MG63 (cell line): ENCODE measurements at places on chromosomes 2 and 18. TPM values are rescaled to one million over a fixed set of nuclear protein-coding genes. Genes with fewer than 3 reads are reported as not detected.

LCLAT1 gene
- 12.0 and 22.1 TPM in 2 replicates for total RNA-seq

SCN1A gene
- not detected in 2 replicates for total RNA-seq

PLEKHH2 gene
- total RNA-seq, result 0.44 and 1.2 TPM in 2 replicates

UCN gene
- 1.3 TPM in 1 of 2 replicates, not detected in the other for total RNA-seq

KIF1A gene
- not detected in 2 replicates for total RNA-seq

G6PC2 gene
- not detected in 2 replicates for total RNA-seq

SERPINB8 gene
- total RNA-seq, result 2.8 and 3.9 TPM in 2 replicates

FAM124B gene
- total RNA-seq, result not detected in 2 replicates

TMEM200C gene
- total RNA-seq, result 0.13 TPM in 1 of 2 replicates, not detected in the other

GYPC gene
- 49.1 and 118 TPM in 2 replicates for total RNA-seq

TMEM198 gene
- 5.1 and 5.9 TPM in 2 replicates for total RNA-seq

RTP5 gene
- not detected in 2 replicates for total RNA-seq

GBX2 gene
- total RNA-seq, result 0.94 TPM in 1 of 2 replicates, not detected in the other

GPR39 gene
- total RNA-seq, result 0.95 and 3.1 TPM in 2 replicates

GPC1 gene
- total RNA-seq, result 95.4 and 177 TPM in 2 replicates

RHOB gene
- 65.2 and 65.4 TPM in 2 replicates for total RNA-seq

ACMSD gene
- not detected in 2 replicates for total RNA-seq

WNT10A gene
- total RNA-seq, result not detected in 2 replicates

STARD6 gene
- total RNA-seq, result 1.3 TPM in 1 of 2 replicates, not detected in the other

LGALSL gene
- total RNA-seq, result 4.5 and 8.8 TPM in 2 replicates

DCDC2C gene
- not detected in 2 replicates for total RNA-seq

DSG2 gene
- total RNA-seq, result 8.8 and 12.7 TPM in 2 replicates

ICOS gene
- total RNA-seq, result not detected in 2 replicates

OTOS gene
- total RNA-seq, result not detected in 2 replicates

METTL21A gene
- 35.5 and 48.6 TPM in 2 replicates for total RNA-seq

SERPINB5 gene
- 37.8 and 43.9 TPM in 2 replicates for total RNA-seq

XDH gene
- total RNA-seq, result 0.69 TPM in 1 of 2 replicates, not detected in the other

ZBTB7C gene
- 0.10 TPM in 2 replicates for total RNA-seq

STK39 gene
- 28.1 and 34.2 TPM in 2 replicates for total RNA-seq

KLHL29 gene
- total RNA-seq, result 0.69 and 1.5 TPM in 2 replicates

TUBB8B gene
- not detected in 2 replicates for total RNA-seq

HOXD9 gene
- 0.16 and 2.3 TPM in 2 replicates for total RNA-seq

CDKL4 gene
- 0.30 TPM in 1 of 2 replicates, not detected in the other for total RNA-seq

PPP1CB gene
- 108 and 180 TPM in 2 replicates for total RNA-seq

ASB18 gene
- total RNA-seq, result not detected in 2 replicates

VAMP8 gene
- not detected in 2 replicates for total RNA-seq

DSC1 gene
- total RNA-seq, result not detected in 2 replicates

ANKRD30B gene
- 0.13 and 0.67 TPM in 2 replicates for total RNA-seq

CAPN14 gene
- not detected in 2 replicates for total RNA-seq

SH3BP4 gene
- total RNA-seq, result 34.2 and 39.5 TPM in 2 replicates

VPS4B gene
- 28.9 and 43.9 TPM in 2 replicates for total RNA-seq

LOXHD1 gene
- total RNA-seq, result not detected in 2 replicates

RGPD4 gene
- total RNA-seq, result 0.05 TPM in 1 of 2 replicates, not detected in the other

EML6 gene
- total RNA-seq, result 0.52 TPM in 1 of 2 replicates, not detected in the other

SERPINB10 gene
- not detected in 2 replicates for total RNA-seq

HS1BP3 gene
- total RNA-seq, result 10.9 and 28.0 TPM in 2 replicates

CYP1B1 gene
- total RNA-seq, result 21.1 and 27.7 TPM in 2 replicates

DSG1 gene
- total RNA-seq, result not detected in 2 replicates

NEB gene
- total RNA-seq, result not detected in 2 replicates

PXDN gene
- 204 and 346 TPM in 2 replicates for total RNA-seq

UGT1A4 gene
- not detected in 2 replicates for total RNA-seq

NTSR2 gene
- total RNA-seq, result not detected in 2 replicates

SKOR2 gene
- total RNA-seq, result not detected in 2 replicates
